Suprapubic skin (tissue), 4 donors: ENCODE measurements at places on chromosomes 3 and 15. TPM values are rescaled to one million over a fixed set of nuclear protein-coding genes. Genes with fewer than 3 reads are reported as not detected.

DNA sequence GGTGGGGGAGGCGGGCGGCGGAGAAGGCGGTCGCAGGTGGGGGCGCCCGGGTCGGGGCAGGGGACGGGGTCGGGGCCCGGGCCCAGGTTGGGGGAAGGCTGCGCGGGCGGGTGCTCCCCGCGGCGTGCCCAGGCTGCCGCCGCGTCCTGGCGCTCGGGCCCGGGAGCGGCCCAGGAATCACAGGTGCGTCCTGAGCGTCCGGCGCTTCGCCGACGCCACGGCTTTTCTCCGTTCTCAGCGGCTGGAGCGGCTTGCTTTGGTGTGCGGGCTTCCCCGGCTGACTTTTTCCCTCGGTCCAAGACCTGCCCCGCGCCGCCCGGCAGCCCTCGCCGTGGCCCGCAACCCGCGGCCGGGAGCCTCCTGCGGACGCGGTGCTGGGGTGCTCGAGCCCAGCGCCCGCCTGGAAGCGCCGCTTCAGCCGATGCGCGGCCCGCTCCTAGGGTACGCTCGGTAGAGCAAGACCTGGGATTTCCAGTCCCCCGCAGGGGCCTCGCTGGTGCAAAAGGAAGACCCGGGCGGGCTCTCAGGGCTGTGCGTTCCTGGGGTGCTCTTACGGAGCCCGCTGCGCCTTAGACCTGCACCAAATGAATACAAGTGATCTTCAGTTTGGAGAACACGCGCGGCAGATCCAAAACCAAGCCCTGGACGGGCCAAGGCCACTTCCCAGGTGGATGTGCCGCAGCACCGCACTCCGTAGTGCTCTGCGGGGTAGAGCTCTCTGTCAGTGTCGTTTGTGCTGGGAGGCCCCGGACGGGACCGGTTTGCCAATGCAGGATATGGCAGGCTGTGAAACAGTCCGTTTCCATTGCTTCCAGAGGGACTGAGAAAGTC, 639 bp downstream of the NIPA1 start:
- no peak for DNase-seq

- DNase-seq: no peak
Measured at GRCh38 chr3:150773616-150774192, 10.7 kb upstream of the SIAH2 start.

RAB43 gene
- 20.4 TPM for total RNA-seq

DNA sequence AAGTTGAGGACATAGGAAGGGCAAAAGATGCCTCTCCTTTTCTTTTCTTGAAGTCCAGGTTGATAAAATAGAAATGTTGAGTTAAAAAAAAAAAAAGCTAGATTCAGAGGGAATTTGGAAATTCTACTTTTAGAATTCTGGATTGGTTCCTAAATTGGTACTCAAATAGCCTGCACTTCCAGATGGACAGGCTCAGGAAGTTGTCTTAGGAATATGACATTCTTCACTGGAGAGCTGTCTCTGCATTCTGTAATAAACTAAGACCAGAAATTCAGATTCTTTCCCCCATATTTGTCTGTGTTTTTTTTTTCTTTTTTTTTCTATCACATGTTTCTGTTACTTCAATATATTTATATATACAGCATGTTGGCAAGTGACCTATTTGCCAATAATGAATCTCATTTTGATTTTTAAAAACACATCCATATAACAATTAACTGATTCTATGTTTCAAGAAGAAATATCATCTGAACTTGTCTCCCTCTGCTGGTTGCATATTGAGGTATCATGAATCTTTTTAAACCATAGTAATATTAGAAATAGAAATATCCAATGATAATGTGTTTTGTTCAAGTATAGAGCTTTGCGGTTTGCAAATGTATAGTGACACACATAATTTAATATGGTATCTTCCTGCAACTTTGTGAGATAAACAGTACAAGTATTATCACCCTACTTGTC, 8.5 kb upstream of the LSAMP start:
- no peak for DNase-seq

- no peak for DNase-seq
Measured at GRCh38 chr3:59499000-59499399, 449.2 kb upstream of the CFAP20DC start.

- DNase-seq: no peak
Measured at GRCh38 chr15:85615930-85616329, 178.8 kb downstream of the KLHL25 start.

- DNase-seq: no peak
Measured at GRCh38 chr3:42520906-42521305, 18.5 kb downstream of the VIPR1 start.

GRCh38 chr3:112017091-112017490, 17.4 kb upstream of the TMPRSS7 start:
- DNase-seq: no peak

DNA sequence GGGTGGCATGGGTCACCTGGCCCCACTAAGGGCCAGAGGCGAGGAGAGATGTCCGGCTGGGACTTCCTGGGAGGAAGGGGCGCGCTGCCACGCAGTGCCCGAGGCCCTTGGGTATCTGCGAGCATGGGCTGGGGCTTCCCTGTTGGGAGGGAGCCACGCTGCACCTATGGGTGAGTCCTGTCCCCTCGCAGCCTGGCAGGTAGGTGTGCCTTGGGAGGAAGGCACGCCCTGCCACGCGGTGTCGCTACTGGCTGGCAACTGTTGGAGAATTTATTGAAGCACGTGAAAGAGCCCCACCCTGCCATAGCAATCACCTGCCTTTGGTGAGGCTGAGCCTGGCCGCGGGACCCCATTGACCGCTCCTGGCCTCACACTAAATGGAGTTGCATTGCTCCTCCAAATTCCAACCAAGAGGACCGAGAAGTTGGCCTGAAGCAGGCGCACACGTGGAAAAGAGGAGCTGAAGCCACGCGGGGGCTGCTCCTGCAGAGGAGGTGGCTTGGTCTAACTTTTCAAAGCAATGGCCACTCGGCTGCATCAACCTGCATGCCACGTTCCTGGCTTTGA, 134.2 kb downstream of the TJP1 start:
- no peak for DNase-seq

LMAN1L gene
- not detected for total RNA-seq

DNA sequence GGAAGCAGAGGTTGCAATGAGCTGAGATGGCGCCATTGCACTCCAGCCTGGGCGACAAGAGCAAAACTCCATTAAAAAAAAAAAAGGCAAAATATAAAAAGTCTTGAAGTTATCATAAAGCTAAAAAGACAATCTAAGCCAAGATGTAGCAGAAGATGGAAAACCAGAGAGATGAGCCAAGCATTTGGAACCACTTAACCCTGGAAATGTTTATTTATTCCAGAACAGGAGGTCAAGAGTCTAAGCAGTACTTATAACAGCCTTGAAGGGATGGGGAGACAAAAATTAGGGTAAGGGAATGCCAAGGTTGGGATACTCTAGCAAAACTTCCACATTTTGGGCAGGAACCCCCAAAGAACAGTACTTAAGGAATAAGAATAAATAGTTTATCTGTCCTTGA, 30.1 kb downstream of the FAIM start:
- no peak for DNase-seq

GRCh38 chr3:121736112-121736511, 13.4 kb downstream of the GOLGB1 start:
- DNase-seq: no peak

- no peak for DNase-seq
Measured at GRCh38 chr3:138124188-138124587, 8.0 kb downstream of the A4GNT start.

- no peak for DNase-seq
Measured at GRCh38 chr3:45574067-45574494, 20.5 kb upstream of the LIMD1 start.

DNA sequence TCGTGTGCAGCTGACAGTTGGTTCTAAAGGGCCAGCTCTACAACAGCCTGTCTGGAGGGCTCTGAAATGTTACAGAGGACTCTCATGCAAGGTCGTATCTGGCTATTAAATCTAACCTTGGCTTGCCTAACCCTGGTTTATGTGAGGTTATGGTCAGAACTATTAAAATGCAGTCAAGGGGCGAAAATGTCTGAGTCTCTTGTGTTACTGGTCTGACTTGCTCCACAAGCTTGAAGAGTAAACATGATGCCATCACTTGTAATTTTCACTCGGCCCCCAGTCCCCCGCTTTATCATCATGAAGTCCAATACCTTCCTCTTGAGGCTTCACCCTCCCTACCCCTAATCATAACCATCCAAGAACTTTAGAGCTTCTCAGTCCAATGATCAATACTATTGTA, 9.4 kb downstream of the ENTPD3 start:
- no peak for DNase-seq

- DNase-seq: no peak
Measured at GRCh38 chr15:79897701-79898113, 893 bp upstream of the MTHFS start.

- DNase-seq: no peak
Measured at GRCh38 chr3:17183951-17184550, 299.3 kb downstream of the PLCL2 start.

DNA sequence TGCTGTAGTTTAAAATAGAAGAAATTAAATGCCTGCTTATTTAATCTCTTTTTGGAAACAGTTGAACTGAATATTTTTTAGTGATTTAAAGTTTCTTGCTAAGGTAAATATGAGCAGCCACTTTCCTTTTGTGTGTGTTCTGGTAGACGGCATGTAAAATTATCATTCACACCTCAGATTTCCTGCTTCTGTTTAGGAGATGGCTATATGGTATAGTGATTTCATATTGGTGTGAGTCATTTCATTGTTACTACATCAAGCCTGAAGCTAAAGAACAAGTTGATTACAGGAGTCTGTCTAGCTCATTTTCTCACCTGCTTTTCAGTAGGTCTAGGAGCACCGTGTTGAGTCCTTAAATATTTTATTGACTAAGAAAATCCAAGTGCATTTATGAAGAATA, 2.2 kb downstream of the LRCH3 start:
- DNase-seq: no peak

TEX55 gene
- total RNA-seq: not detected

DNA sequence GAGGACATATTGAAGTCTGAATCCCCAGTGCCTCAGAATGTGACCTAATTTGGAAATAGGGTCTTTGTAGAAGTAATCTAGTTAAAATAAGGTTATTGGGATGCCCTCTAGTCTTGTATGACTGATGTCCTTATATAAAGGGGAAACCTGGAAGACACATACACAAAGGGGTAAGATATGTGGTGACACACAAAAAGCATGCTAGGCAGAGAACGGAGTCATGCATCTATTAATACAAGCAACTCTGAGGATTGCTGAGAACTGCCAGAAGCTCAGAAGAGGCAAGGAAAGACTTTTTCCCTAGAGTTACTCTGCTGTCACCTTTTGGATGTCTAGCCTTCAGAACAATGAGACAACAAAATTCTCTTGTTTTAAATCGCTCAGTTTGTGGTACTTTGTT, 58.1 kb upstream of the TMEM108 start:
- no peak for DNase-seq

DNA sequence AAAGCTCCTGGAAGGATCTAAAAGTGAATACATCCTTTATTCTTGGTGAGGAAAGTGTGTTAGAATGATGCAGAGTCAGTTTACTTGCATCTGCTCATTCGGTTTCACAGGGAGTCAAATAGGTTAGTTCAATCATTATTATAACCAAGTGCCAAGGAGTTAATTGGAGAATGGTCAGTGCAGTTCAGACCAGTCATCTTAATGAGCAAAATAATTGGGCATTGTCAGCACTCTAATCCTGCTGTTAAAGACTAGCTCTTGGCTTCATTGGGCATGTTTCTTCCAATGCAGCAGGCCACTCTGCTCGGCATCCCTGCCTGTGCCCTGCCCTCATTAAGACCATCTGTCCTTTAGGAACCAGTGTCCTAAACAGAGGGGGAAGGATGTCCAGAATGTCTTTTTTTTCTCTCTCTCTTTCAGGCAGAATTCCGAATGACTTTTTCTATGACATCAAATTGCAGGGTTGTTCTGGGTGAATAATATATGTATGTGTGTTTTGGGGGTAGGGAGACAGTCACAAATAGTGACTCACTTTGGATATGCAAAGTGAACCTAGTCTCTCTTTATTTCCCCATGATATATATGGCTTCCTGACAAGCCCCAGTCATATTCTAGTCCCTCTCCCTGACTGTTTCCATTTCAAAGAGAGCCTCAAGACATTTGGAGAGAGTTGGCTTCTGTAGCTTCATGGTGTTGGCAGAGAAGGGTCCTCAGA, 205.4 kb upstream of the TRIM42 start:
- DNase-seq: no peak

- DNase-seq: no peak
Measured at GRCh38 chr3:128895843-128896697, 16.6 kb downstream of the ACAD9 start.

PPP1R14D gene
- total RNA-seq: not detected

GOLGA6L7 gene
- total RNA-seq: not detected

LRRC31 gene
- total RNA-seq: not detected

DNA sequence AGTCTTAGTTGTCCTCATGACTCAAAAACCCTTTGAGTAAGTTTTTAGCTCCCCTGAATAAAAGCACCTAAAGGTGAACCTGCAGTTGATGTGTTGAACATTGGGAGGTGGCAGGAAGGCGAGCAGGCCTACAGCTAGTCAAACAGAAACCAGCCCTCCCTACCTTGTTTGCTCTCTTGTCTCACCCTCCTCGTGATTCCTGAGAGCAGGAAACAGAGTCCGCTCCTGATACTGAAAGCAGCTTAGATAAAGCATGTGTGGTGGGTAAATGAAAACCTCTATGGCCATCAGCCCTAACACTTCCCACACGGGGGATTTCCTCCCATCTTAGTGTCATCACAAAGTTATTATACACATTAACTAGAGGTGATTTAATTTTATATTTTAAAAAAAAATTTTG, 21.8 kb upstream of the CLDN18 start:
- no peak for DNase-seq
